ENCODE measurements at places on chromosomes 11 and 22. TPM values are rescaled to one million over a fixed set of nuclear protein-coding genes. Genes with fewer than 3 reads are reported as not detected.

- DNase-seq = no peak
These were observed 16.6 kb downstream of the ASRGL1 start for GRCh38 chr11:62353841-62354240.

GRCh38 chr11:105632316-105632715 lies 22.4 kb downstream of the GRIA4 start:
- DNase-seq = no peak

DNA sequence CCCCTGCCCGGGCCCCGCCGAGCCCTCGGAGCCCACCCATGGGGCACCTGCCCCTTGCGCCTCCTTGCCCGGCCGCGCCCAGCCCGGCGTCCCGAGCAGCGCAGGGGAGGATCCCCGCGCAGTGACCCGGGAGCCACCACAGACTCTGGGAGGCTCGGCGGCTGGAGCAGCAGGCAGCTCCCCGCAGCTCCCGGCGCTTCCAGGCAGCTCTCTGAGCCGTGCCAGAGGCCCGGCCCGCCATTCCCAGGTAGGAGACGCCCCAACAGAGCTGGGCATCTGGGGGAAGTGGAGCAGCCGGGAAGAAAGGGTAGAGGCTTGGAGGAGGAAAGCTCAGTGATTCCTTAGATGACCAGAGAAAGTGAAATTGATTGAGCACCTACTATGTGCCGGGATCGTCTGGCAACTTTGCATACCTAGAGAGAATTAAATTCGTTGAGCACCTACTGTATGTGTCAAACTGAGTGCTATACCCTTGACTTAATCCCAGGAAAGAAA lies 670 bp downstream of the RASD2 start:
- no peak for DNase-seq

The ARSA gene
- 30.0 TPM for polyA plus RNA-seq

The GAS2 gene
- 0.65 TPM for polyA plus RNA-seq

The CRYBA4 gene
- not detected for polyA plus RNA-seq

The SLC37A2 gene
- polyA plus RNA-seq = 1.1 TPM

DNA sequence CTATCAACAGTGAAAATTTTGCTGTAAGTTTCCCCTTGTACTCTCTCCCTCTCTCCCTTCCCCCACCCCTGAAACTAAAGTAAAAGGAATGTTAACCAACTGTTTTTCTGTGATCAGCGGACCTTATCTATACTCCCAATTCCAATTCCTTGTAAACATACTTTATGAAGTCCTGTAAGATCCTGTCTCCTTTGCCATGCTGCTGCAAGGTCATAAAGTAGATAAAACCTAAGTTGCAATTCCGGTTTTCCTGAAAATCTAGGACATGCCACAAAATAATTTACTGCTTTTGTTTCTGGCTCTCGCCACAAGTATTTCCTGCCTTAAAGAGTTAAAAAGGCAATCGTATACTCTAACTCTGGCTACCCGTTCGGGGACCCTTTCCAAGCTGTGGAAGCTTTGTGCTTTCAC lies 1469.0 kb downstream of the LRRC4C start:
- no peak for DNase-seq

GRCh38 chr11:23873406-23873805 lies 623.4 kb upstream of the LUZP2 start:
- DNase-seq = no peak

DNA sequence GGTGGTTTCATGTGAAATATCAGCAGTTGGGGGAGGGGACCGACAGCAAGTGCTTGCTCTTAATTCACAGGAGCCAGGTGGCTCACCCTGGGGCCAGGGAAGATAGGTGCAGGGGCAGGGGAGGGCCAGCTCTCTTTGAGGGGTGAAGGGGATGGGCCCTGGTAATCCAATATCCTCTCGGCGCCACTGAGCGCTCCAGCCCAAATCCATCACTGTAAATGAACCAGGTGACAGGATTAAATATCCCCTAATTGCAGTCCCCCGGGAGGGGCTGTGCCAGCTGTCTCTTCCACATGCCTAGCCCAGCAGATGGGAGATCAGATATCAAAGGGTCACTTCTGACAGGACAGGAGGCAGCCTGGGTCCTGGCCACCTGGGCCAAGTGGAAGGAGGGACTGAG lies 531.8 kb upstream of the CADM1 start:
- DNase-seq = no peak

- no peak for DNase-seq
These were observed 168.2 kb downstream of the COMMD9 start for GRCh38 chr11:36121054-36121453.

The MS4A15 gene
- polyA plus RNA-seq = not detected

- no peak for DNase-seq
These were observed 11.2 kb downstream of the PEX26 start for GRCh38 chr22:18088825-18089568.

- DNase-seq = no peak
These were observed 8.6 kb upstream of the TRIM29 start for GRCh38 chr11:120146413-120147093.

The ZNF280A gene
- not detected for polyA plus RNA-seq

The DAGLA gene
- 3.8 TPM for polyA plus RNA-seq

DNA sequence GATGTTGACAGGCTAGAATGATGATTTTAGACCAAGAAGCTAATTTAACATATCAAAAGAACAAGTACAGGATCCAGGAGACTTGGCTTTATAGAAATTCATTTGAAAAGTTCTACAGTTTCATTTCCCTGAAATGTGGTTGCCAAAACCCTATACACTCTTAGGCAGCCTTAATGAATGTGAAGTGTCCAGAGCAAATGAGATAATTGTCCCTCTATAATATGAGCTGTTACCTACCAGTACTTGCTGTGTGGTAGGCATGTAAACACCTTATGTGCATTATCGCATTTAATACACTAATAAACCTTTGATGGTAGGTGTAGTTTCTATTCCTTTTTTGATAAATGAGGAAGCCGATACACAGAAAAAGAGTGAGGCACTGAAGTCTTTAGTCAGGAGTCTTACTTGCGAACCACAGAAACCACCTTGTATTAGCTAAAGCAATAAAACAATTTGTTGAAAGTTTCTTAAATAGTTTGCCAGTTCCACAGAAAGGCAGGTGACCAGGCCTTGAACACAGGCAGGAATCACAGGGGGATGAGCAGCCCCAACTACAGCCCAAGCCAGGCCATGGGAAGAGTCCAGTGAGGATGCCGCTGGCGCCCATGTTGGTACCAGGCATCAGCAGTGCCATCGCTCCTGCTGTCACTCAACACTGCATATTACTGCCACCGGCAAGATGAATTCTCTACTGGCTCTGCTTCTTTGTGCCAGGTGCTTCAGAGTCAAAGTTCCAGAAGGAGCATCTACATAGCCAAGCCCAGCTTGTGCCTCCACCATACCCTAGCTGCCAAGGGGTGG lies 81.7 kb downstream of the SWAP70 start:
- no peak for DNase-seq

All from IMR-90 (cell line).